T-helper 9 cell (primary cell): ENCODE measurements at places on chromosomes 2 and 18.

GRCh38 chr18:52288403-52289004, 51.5 kb upstream of the DCC start:
- DNase-seq = no peak

DNA sequence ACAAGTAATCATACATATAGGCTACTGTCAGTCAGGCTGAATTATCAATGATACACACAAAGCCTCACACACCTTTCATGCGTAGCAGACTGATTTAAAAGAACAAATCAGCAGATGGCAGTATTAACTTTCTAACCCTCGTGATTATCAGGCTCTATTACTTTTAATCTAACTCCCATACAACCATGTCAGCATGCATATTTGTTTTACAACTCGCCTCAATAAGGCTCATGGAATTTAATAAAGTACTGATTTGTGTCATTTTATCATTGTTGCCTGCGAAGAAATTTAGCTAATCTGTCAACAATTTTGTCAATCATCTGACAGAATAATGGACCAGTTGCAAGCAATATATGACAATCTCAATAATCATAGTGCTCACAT, 82.8 kb downstream of the SLC25A12 start:
- DNase-seq = no peak

GRCh38 chr2:194962254-194962653, 694.8 kb upstream of the SLC39A10 start:
- DNase-seq = no peak

- no peak for DNase-seq
These were observed 129.9 kb upstream of the KLHL14 start for GRCh38 chr18:32902568-32903330.
